ENCODE measurements at places on chromosomes 6 and 20. TPM values are rescaled to one million over a fixed set of nuclear protein-coding genes. Genes with fewer than 3 reads are reported as not detected.

The NDUFAF4 gene
- total RNA-seq, result 21.6 TPM

The METTL24 gene
- total RNA-seq, result not detected

The PRPH2 gene
- 2.5 TPM for total RNA-seq

The HRH3 gene
- total RNA-seq, result not detected

The RNF146 gene
- total RNA-seq, result 27.7 TPM

The PRKN gene
- 3.8 TPM for total RNA-seq

The KCNQ2 gene
- not detected for total RNA-seq

The OVOL2 gene
- 1.0 TPM for total RNA-seq

The HAO1 gene
- total RNA-seq, result not detected

The MPIG6B gene
- not detected for total RNA-seq

The SMOC2 gene
- not detected for total RNA-seq

The PRDM1 gene
- 4.3 TPM for total RNA-seq

The CYP39A1 gene
- total RNA-seq, result 3.4 TPM

The RAB23 gene
- 23.5 TPM for total RNA-seq

The C20orf144 gene
- 0.08 TPM for total RNA-seq

The TCF21 gene
- 119 TPM for total RNA-seq

The RPP21 gene
- 56.3 TPM for total RNA-seq
